T-helper 1 cell (primary cell): ENCODE measurements at places on chromosomes 3 and 15.

GRCh38 chr3:29610781-29611180 lies 329.9 kb downstream of the RBMS3 start:
- no peak for DNase-seq

DNA sequence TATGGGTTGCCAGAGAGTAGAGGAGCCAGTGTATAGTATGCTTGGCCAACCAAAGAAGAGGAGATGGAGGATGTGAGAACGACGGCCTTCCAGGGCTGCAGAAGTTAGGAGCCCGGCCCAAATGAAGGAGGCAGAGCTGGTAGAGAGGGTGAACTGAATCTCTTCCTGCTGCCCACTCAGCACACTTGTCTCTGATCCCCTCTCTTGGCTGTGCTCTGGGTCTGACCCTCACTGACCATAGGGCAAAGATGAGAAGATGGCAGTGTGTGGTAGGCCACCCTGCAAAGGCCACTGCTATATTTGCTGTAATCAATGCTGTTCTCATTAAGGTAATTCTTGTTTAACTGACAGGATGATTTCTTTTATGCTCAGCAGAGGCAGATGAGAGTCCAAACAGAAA lies 256.0 kb downstream of the OCA2 start:
- DNase-seq = no peak

DNA sequence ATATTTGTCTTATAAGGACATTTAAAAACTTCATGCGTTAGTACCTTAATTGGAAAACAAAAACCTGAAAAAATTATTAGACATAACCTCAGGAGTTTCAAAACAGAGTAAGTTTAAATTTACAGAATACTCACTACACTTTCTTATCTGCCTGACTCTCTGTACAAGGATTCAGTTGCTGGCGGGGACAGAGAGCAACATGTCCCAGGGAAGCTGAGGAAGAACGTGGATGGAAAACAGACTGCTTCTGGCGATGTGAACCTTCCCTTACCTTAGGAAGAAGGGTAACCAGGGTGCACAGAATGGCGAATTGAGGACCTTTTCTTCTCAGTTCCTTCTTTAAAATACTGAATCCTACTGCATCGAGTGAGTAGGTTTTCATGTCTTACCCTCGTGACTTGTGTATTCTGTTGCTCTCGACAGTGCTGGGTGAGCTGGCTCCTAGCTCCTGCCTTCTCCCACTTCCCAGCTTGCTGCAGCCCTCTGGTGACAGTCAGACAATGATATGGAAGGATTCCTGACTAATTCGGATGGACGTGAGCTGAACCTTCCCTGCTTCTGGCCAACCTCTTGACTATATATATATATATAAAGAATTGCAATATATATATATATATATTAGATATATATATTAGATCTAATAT lies 178.2 kb downstream of the PDZRN3 start:
- no peak for DNase-seq

- no peak for DNase-seq
These were observed 308.0 kb upstream of the ATP11B start for GRCh38 chr3:182485301-182485700.

DNA sequence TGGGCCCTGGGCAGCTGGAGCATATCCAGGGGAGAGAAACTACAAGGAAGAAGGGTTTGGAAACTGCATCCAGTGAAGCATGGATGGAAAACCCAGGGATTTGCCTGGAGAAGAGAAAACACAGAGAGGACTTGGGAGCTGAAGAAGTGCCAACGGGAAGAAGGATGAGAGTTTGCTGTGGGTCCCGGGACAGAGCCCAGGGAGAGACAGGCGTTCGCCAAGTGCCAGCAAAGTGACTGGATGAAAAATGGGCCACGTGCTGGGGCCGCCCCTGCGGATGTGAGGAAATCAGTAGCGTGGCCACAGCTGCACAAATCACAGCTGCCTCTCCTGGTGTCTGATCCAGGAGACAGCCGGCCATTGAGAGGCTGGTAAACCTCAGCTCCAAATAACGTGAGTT lies 70.4 kb downstream of the HES1 start:
- no peak for DNase-seq

GRCh38 chr3:62839748-62840147 lies 35.5 kb downstream of the CADPS start:
- no peak for DNase-seq

DNA sequence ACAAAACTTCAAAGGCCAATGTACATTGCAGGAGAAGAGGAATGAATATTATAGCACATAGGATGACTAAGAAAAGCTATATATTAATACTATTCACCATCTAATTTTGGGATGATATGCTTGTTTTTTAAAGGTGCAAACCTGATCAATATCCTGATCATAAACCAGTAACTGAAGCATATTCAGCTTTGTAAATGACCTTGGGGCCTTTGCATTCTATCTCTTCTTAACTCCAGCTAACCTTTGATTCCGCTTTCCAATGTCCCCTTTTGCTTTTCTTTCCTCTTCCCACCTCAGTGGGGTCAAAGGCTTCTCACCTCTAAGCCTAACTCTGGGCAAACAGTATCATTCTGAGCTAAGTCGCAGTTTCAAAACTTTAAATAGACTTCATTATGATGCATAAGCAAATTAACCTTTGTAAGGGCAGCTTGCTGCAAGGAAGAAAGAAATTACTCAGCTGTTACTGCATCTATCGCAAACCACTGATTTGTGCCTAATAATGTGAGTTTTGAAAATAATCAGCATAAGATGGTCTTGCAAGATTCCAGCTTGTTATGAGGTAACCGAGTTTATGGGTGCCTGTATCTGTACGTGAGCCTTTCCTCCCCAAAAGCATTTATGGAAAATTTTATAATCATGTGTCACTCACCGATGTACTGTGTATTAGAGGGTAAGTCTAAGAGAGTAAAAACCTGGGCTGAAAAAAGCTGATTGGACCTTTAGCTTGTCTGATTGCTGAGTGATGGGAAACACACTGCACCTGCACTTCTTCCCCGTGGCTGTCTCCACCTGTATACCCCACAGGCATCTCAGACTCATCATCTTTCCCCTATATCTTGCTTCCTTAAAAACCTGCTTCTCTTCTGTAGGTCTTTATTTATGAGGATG lies 116.8 kb downstream of the TPRG1 start:
- DNase-seq = no peak

- DNase-seq = no peak
These were observed 60.6 kb downstream of the FAM227B start for GRCh38 chr15:49560045-49560444.

- DNase-seq = no peak
These were observed 59.6 kb upstream of the ZBTB38 start for GRCh38 chr3:141308588-141309218.

GRCh38 chr15:73440571-73440970 lies 2.4 kb upstream of the REC114 start:
- no peak for DNase-seq
